IMR-90 (cell line): ENCODE measurements at places on chromosomes 5 and 9. TPM values are rescaled to one million over a fixed set of nuclear protein-coding genes. Genes with fewer than 3 reads are reported as not detected.
A peak's percentile ranks its signal among the peaks of the same experiment; 100 is the strongest.

- no peaks in the 10 kb centered on the region for H3K36me3 ChIP-seq
- peaks cover 2% of the 10 kb centered on the region; the same call in 1 of the 2 replicates for H3K4me1 ChIP-seq
- H3K27me3 ChIP-seq = no peaks in the 10 kb centered on the region
Observed at GRCh38 chr9:69919461-69920061, 98.9 kb downstream of the CFAP95 start.

GRCh38 chr5:97019435-97020117, 83.7 kb downstream of the LNPEP start:
- peak; percentile 34 for DNase-seq
- no peaks in the 10 kb centered on the region for H3K27me3 ChIP-seq
- no peak overlapping the region for H3K27ac ChIP-seq

- H3K27ac ChIP-seq = no peak overlapping the region
- H3K4me1 ChIP-seq = peaks cover 16% of the 10 kb centered on the region
- DNase-seq = peak; percentile 82
- H3K4me3 ChIP-seq = no peak overlapping the region
- H3K36me3 ChIP-seq = peaks cover 7% of the 10 kb centered on the region
- H3K27me3 ChIP-seq = no peaks in the 10 kb centered on the region
Observed at GRCh38 chr9:124366476-124367220, 48.6 kb downstream of the PSMB7 start.

DNA sequence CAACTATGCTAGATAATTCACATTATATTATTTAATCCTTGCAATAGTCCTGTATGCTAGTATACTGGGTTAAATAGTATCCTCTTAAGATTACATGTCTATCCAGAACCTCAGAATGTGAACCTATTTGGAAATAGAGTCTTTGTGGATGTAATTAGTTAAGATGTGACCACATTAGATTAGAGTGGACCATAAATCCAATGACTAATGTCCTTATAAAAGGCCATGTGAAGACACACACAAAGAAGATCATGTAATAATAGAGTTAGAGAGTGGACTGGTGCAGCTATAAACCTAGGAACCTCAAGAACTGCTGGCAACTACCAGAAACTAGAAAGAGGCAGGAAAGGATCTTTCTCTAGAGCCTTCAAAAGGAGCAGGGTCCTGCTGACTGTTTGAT, 263.6 kb upstream of the PTGER4 start:
- no peak overlapping the region for H3K4me3 ChIP-seq
- no peak for DNase-seq
- no peak overlapping the region for H3K27ac ChIP-seq
- no peaks in the 10 kb centered on the region for H3K36me3 ChIP-seq
- no peaks in the 10 kb centered on the region for H3K4me1 ChIP-seq

- no peaks in the 10 kb centered on the region for H3K4me1 ChIP-seq
- H3K27ac ChIP-seq = no peak overlapping the region
Observed at GRCh38 chr5:148532969-148533670, 121.2 kb downstream of the HTR4 start.

- no peak overlapping the region for H3K4me3 ChIP-seq
- H3K27ac ChIP-seq = no peak overlapping the region
- peaks cover 52% of the 10 kb centered on the region for H3K36me3 ChIP-seq
- H3K4me1 ChIP-seq = peaks cover 19% of the 10 kb centered on the region
- no peaks in the 10 kb centered on the region for H3K27me3 ChIP-seq
Observed at GRCh38 chr9:116380496-116380995, 227.0 kb downstream of the PAPPA start.

DNA sequence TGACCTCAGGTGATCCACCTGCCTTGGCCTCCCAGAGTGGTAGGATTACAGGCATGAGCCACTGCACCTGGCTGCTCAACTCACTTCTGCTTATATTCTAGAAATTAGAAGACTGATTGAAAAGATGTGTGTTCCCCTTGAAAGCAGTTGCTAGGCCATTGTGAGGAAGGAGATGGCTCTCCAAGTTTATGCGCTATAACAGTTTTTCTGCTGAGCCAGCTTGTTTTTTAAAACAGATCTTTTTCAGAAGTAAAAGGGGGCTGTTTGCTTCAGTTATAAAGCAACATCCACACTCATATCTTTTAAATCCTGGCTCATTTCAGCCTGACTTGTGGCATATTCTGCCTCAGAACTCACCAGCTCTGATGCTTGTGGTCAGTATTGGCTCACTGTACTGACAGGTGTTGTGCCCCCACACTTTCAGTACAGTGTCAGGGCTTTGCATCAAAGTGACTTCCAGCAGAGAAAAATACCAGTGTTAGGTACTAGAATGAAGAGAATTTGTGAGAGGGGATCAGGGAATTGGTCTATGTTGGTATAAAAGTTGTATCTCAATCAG, 49.4 kb downstream of the NUP214 start:
- no peak overlapping the region for H3K4me3 ChIP-seq
- H3K36me3 ChIP-seq = peaks cover 24% of the 10 kb centered on the region
- H3K27me3 ChIP-seq = no peaks in the 10 kb centered on the region
- H3K27ac ChIP-seq = no peak overlapping the region

GRCh38 chr5:134561871-134562296, 36.4 kb downstream of the JADE2 start:
- peaks cover 67% of the 10 kb centered on the region for H3K36me3 ChIP-seq
- H3K27me3 ChIP-seq = no peaks in the 10 kb centered on the region
- H3K4me3 ChIP-seq = no peak overlapping the region
- peak; percentile 74 for DNase-seq
- peaks cover 10% of the 10 kb centered on the region for H3K4me1 ChIP-seq

GRCh38 chr5:173888473-173889131, 453 bp downstream of the CPEB4 start:
- peak overlapping the region; percentile 59 for H3K4me3 ChIP-seq
- DNase-seq = peak; percentile 24
- H3K36me3 ChIP-seq = no peaks in the 10 kb centered on the region
- H3K27me3 ChIP-seq = no peaks in the 10 kb centered on the region
- peak overlapping the region; percentile 38 for H3K27ac ChIP-seq

- no peaks in the 10 kb centered on the region for H3K36me3 ChIP-seq
- H3K27ac ChIP-seq = no peak overlapping the region
- no peaks in the 10 kb centered on the region for H3K27me3 ChIP-seq
- DNase-seq = no peak
- H3K4me3 ChIP-seq = no peak overlapping the region
Observed at GRCh38 chr9:135289081-135289491, 190.5 kb upstream of the PPP1R26 start.

DNA sequence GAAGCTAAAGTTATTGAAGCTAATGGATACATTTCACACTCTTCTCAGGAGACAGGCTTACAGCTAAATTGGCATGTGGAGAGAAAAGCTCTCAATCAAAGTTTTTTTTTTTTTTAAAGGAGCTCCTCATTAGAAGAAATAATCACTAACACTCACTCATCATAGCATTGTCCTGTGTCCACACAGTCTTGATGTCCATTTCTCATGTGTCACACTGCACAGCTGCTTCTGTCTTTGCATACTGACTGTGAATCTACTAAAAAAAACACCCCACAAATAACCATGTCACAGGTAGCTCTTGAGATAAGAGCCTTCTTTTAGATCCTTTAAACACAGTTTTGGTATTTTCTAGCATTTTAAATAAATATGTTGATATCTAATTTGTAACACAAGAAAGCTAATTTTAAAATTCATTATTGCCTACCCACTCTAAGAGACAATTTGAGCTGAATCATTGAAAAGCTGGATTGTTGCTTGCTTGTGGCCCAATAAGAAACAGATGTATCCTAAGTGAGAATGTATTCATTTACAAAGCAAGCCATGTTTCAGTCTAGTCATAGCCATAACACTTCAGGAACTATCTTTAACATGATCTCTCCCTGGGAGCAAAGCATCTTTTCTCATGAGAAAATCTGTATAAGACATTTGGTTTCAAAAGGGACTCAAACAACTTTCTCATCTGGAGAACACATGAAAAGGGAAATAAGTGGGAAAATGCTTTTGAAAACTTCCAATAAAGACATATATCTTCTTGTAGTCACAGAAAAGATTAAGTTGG, 48.1 kb upstream of the PCSK1 start:
- H3K4me3 ChIP-seq = no peak overlapping the region
- DNase-seq = no peak
- no peak overlapping the region for H3K27ac ChIP-seq
- H3K36me3 ChIP-seq = no peaks in the 10 kb centered on the region
- no peaks in the 10 kb centered on the region for H3K4me1 ChIP-seq

DNA sequence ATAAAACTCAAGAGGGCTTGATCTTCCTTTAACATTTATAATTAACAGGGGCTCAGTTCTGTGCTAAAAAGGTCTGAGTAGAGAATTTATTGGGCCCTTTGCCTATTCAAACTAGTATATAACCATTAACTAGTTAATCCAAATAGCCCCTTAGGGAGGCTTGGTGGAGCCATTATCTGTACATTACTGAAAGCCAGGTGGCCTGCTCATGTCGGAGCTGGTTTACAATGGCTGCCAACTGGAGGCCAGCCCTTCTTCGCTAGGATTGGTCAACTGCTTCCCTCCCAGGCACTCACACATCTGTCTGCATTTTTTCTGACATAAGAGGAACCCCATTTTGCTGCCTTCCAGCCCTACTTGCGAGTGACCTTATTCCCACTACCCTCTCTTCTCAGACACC, 30.4 kb upstream of the NDFIP1 start:
- DNase-seq = no peak

The PCDHA11 gene
- total RNA-seq = under 0.01 TPM in 1 of 2 replicates, not detected in the other

The MXD3 gene
- 5.6 and 7.3 TPM in 2 replicates for total RNA-seq

The ROPN1L gene
- 0.28 and 0.36 TPM in 2 replicates for total RNA-seq

The MEF2C gene
- 6.8 and 9.4 TPM in 2 replicates for total RNA-seq

The EMB gene
- total RNA-seq = 1.4 and 4.4 TPM in 2 replicates

The SLC36A2 gene
- not detected in 2 replicates for total RNA-seq

The ESM1 gene
- total RNA-seq = 8.9 and 10.2 TPM in 2 replicates

The N4BP3 gene
- total RNA-seq = under 0.01 and 0.18 TPM in 2 replicates

The KIF20A gene
- 106 and 119 TPM in 2 replicates for total RNA-seq

The CSF1R gene
- total RNA-seq = under 0.01 and 0.36 TPM in 2 replicates

The RETREG1 gene
- total RNA-seq = not detected in 2 replicates
